Lung (tissue), 17 donors: ENCODE measurements at places on chromosomes 12 and 14. TPM values are rescaled to one million over a fixed set of nuclear protein-coding genes. Genes with fewer than 3 reads are reported as not detected.

The TAS2R8 gene
- total RNA-seq: not detected

The KRT83 gene
- total RNA-seq: not detected

The BATF gene
- total RNA-seq: 8.2 TPM

The RERGL gene
- total RNA-seq: 3.2 TPM

The CLEC4C gene
- total RNA-seq: 0.60 TPM

The ADGRD1 gene
- 85.6 TPM for total RNA-seq

The RAD9B gene
- total RNA-seq: 1.5 TPM

The FAR2 gene
- 10.6 TPM for total RNA-seq

The KRT86 gene
- 1.1 TPM for total RNA-seq

The CAPZA3 gene
- not detected for total RNA-seq

The DDN gene
- 0.11 TPM for total RNA-seq

The CHGA gene
- 4.4 TPM for total RNA-seq

The OR4E2 gene
- not detected for total RNA-seq

The RNASE1 gene
- total RNA-seq: 511 TPM

The CNIH1 gene
- 71.4 TPM for total RNA-seq

The PPP2R5E gene
- 42.5 TPM for total RNA-seq
